Vagina (tissue), 2 donors: ENCODE measurements at places on chromosomes 16 and 17.

DNA sequence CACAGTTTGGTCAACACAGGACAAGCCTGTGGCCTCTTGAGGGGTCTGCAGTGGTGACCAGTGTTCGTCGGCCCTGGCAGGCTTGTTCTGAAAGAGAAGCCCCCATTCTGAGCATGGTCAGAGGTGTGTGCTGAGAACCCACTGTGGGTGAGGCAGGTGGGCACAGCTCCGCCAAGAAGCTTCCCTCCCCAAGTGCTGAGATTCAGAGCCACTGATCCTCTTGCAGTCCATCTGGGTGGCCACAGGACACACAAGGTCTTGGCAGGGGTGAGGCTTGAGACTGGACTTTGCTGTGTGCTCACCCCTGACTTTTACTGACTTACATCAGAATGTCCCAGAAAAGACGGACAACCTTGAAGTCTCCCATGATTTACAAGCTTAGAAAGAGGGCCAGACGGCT, 18.7 kb downstream of the MPRIP start:
- DNase-seq = no peak

DNA sequence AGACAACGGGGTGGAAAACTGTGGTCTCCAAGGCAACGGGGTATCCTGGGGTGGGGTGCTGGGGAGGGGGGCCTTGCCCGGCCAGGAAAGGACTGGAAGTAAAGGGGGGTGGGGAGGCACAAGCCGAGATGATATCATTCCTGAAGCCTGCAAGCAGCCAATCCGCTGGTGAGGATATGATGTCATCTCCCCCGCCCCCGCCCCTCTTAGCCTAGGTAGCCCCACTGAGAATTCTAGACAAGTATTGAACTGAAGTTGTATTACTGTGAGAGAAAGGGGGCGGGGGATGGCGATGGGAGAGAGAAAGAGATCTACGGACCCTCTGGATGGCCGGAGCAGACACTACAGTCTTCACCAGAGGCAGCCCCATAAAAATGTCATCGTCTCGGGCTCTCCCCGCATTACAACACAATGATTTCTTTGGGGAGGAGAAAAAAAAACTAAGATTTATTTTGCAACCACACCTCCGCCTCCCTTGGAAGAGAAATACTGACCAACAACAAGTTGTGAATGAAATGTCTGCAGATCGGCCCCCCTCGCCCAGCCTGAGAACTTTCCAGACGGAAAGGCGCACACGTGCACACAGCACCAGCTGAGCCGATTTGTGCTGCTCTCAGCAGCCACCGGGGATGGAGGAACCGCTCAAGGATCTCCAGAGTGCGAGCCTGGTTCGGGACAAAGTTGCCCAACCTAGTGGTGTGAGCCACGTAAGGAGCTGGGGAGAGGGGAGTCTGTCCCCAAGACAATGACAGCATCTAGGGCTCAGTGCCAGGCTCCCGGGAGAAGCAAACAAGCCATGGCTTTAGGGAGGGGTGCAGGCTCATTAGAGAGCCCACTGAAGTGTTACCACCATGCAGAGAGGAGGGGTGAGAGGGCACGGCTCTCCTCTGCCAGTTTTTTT, 222.1 kb downstream of the SOX9 start:
- no peak for DNase-seq

GRCh38 chr16:22346483-22346882, 27.9 kb downstream of the CDR2 start:
- DNase-seq = no peak

DNA sequence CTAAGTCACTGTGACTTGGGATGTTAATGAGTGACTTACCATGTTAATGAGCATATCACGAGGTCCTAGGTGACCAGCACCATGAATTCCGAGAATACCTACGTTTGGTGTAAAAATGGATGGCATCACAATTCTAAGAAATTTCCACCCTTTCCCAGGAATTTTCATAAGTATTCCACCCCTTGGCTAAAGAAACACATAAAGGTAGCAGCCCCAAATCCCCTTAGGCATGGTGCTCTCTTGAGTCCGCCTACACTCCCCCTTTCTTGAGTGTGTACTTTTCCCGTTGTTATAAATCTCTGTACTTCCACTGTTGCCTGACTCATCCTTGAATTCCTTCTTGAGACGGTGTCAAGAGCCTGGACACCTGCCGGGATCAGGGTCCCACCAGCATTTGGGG, 504.0 kb upstream of the RBFOX1 start:
- DNase-seq = no peak

- no peak for DNase-seq
Measured at GRCh38 chr17:75078284-75079022, 9.3 kb upstream of the SLC16A5 start.

GRCh38 chr17:34637548-34638525, 58.5 kb downstream of the TMEM132E start:
- no peak for DNase-seq

DNA sequence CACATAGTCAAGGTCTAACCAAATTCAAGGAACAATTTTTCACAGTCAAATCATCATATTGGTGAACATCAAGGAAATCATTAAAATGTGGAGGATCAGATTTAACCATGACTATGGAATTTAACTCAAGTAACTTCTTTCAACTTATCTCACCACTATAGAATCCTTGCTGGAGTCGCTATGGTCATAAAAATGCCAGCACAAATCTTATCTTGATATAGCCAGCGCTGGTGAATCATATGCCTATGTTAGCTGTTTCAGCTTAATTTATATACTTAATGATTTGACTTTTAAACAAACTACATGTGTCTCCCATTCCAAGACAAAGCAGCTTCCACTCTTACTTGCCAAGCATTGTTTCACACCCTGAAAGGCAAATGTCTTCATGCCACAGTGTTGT, 416.4 kb downstream of the CDH11 start:
- DNase-seq = no peak

DNA sequence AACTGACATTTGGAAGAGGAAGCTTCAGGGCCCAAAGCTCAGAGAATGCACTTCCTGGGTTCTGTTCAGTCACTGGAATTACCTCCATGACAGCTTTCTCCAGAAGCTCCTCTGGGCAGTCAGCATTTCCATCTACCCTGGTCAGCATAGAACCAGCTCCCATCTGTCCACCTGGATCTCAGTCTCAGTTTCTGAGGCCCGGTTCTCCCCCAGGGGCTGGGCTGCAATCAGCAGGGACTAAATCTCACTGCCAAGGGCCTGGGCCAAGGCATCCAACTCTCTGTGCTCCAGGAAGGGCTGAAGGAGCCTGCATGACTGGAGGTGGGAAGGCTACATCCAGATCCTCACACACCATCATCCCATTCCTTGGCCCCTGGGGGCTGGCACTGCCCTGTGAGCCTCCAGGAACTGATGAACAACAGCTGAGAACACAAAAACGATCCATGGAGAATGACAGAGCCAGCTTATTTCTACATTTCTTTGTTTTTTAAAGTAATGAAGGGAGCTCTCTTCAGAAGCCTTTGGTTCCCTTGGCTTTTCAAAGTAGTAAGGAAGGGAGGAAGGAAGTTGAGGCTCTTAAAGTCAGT, 66.3 kb upstream of the MRTFB start:
- DNase-seq = no peak

GRCh38 chr17:48632579-48633265, 6.6 kb upstream of the HOXB9 start:
- DNase-seq = no peak

DNA sequence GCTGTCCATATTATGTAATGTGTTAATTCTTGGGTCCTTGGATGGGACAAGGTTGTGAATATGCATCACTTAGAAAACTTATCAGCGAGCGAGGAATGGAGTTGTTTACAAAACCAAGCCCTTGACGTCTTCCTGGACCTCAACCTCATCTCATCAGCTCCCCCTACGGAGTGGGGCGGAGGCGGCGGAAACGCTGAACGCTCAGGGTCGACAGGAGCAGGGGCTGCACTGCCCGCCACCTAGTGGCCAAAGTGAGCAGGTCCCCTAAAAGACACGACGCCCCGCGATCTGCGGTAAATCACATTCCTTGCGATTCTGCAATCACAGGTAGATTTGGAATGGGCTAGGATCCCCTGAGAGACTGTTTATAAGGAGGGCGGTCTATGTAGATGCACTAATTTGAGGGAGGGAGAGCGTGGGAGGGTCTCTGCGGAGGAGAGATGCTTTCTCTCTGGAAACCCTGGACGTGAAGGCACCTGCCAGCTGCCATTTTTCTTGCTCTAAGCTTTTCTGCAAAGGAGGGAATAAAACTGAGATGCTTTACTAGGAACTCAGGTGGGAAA, 5.4 kb upstream of the ICAM2 start:
- DNase-seq = peak; percentile 84

DNA sequence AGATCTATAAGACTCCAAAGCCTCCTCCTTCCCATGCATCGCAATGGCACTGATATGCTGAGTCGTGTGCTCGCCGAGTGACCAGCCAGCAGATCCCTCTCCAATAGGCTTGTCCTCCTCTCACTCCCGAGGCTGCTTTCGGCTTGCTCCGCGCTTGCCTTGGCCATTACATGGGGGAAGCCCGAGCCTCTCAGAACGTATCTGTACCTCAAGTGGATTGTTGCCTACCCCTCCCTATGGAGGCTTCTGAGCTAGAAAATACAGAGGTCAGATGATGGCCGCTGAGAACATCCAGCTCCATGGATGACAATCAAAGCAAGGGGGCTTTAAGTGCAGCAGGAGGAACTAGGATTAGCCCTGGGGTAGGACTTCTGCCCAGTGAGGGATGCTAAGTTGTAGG, 7.7 kb upstream of the NLRP1 start:
- peak; percentile 58 for DNase-seq

DNA sequence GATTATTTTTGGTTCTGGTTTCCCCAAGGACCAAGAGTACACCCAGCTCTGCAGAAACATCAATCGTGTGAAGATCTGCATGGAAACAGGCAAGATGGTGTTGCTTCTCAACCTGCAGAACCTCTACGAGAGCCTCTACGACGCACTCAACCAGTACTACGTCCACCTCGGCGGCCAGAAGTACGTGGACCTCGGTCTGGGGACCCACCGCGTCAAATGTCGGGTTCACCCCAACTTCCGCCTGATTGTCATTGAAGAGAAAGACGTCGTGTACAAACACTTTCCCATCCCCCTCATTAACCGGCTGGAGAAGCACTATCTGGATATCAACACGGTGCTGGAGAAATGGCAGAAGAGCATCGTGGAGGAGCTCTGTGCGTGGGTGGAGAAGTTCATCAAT, 67.4 kb upstream of the ENDOV start:
- DNase-seq = no peak

DNA sequence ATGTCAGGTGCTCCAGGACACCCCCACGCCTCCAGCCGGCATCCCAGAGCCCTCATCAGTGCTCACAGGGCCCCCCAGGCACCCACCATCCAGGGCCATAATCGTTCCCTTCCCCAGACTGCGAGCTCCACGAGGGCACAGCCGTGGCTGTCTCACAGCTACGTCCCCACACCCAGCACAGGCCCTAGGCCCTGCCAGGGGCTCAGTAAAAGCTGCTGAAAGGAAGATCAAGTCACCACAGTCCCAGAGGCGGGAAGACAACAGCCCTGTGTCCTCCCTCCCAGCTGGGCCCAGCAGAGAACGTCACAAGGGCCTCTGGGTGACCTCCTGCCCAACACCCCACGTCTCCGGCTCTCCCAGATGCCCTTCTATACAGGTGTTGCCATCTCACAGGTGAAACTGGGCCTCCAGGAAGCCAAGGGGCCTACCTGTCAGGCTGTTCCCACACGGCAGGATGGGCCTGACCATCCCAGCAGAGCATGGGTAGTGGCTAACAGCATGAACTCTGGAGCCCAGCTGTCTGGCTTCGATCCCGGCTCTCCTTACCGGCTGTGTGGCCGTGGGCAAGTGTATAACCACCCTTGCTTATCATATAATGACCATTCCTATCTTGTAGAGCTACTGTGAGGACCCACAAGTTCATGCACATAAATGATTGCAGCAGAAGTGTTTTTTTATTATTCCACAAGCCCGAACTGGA, 17.9 kb downstream of the ARL2BP start:
- no peak for DNase-seq
